Stomach (tissue), 19 donors: ENCODE measurements at places on chromosomes 1 and 21. TPM values are rescaled to one million over a fixed set of nuclear protein-coding genes. Genes with fewer than 3 reads are reported as not detected.

DNA sequence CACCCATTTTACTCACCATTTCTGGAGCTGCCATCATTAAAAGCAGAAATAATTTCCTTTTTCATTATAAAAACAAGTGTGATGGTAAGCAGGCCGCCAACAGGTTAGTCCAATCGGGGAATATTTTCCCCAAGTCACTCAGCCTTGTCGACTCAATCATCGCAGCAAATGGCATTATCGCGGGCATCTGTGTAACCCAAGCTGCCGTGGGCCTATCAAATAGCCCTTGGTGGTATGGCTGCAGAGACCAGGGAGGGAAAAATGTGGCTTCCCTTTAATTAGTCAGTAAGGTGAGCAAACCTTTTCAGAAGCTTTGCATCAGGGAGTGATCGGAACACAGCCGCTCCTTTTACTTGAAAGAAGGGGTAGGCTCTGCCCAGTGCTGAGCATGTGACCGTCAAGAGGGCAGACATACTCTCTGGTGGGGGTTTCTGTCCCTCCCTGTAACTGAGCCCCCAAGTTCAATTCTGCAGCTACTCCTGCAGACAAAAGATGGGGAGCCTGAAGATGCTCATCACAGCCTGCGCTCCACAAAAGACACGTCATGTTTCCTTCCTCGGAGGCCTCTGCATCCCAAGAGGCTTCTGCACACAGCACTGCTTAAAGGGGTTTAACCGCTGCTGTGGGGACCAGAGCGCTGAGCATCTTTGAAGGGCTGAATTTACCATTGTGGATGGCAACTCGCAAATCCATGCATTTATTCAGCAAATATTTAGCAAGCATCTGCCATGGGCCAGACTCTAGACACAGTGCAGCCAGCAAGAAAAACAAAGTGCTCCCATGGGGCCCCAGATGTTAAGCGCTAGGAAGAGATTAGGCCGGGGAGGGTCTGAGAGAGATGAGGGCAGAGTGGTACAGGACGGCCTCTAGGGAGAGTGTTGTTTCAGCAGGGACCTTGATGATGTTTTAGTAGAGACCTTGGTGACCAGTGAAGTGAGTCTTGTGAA is 1.2 kb upstream of the TMPRSS3 start:
- no peak for DNase-seq
- H3K27me3 ChIP-seq: no peaks in the 10 kb centered on the region
- no peaks in the 10 kb centered on the region for H3K4me1 ChIP-seq
- H3K36me3 ChIP-seq: no peaks in the 10 kb centered on the region

- H3K4me3 ChIP-seq: no peak overlapping the region
- no peaks in the 10 kb centered on the region for H3K36me3 ChIP-seq
- no peak overlapping the region for H3K27ac ChIP-seq
- H3K27me3 ChIP-seq: peaks cover 8% of the 10 kb centered on the region
Measured at GRCh38 chr1:64358692-64359091, 111.2 kb upstream of the CACHD1 start.

- DNase-seq: no peak
- H3K36me3 ChIP-seq: no peaks in the 10 kb centered on the region
- no peaks in the 10 kb centered on the region for H3K27me3 ChIP-seq
- H3K4me1 ChIP-seq: peaks cover 41% of the 10 kb centered on the region
- H3K27ac ChIP-seq: no peak overlapping the region
Measured at GRCh38 chr21:39108291-39109162, 74.7 kb downstream of the PSMG1 start.

ADAMTS5 gene
- 1.4 TPM for total RNA-seq

DNA sequence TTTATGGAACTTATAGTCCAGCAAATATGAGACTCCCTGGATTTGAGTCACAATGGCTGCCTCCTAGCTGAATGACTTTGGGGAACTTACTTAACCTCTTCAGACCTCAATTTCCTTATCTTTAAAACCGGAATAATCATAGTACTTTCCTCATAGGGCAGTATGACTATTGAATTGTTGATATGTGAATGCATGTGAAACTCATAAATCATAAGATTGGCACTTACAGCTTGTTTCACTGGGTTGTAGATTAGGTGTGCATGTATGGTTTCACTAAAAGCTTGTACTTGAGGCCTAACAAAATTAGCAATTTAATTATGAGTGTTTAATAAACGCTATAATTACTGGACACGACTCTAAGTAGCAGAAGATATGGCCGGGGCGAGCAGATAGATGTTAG is 72.5 kb downstream of the ST6GALNAC5 start:
- no peaks in the 10 kb centered on the region for H3K27me3 ChIP-seq
- H3K36me3 ChIP-seq: no peaks in the 10 kb centered on the region
- DNase-seq: no peak
- no peaks in the 10 kb centered on the region for H3K4me1 ChIP-seq

- no peak overlapping the region for H3K27ac ChIP-seq
- peaks cover 4% of the 10 kb centered on the region for H3K27me3 ChIP-seq
- no peak overlapping the region for H3K4me3 ChIP-seq
- no peaks in the 10 kb centered on the region for H3K4me1 ChIP-seq
- no peak for DNase-seq
Measured at GRCh38 chr1:7101187-7101586, 315.9 kb downstream of the CAMTA1 start.

DNA sequence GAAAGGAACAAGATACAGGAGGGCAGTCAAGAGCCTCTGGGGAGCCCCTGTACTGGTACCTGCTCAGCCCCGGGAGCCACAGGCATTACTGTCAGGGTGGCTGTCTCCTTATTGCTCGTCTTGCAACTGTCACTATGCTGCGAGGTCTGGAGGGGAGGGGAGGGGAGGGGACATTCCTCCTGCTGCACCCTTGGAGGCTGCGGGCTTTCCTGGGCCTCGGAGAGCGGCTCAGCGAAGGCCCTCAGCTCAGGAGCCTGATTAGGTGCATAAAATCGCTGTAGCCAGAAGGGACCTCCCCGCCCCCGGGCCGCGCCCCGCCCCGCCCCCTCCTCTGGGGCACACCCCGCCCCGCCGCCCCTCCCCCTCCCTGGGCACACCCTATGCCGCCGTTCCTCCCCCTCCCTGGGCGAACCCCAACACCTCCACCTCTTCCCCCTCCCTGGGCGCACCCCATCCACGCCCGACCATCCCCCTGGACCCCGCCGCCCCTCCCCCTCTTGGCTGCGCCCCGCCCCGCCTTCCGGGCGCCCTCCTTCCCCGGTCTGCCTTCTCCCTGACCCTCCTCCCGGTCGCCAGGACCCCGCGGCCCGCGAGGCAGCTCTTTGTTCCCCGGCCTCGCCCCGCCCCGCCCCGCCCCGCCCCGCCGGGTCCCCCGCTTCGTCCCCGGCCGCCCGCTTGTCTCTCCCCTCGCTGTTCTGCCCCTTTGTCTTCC is 35.5 kb downstream of the CACHD1 start:
- peak overlapping the region; percentile 81 for H3K27ac ChIP-seq
- no peaks in the 10 kb centered on the region for H3K36me3 ChIP-seq
- peak; percentile 70 for DNase-seq
- H3K4me3 ChIP-seq: peak overlapping the region; percentile 53

- H3K27ac ChIP-seq: no peak overlapping the region
- H3K36me3 ChIP-seq: no peaks in the 10 kb centered on the region
- no peaks in the 10 kb centered on the region for H3K4me1 ChIP-seq
- DNase-seq: no peak
- H3K4me3 ChIP-seq: no peak overlapping the region
- no peaks in the 10 kb centered on the region for H3K27me3 ChIP-seq
Measured at GRCh38 chr1:22975694-22976093, 3.0 kb upstream of the LACTBL1 start.
